NCI-H460 (cell line): ENCODE measurements at places on chromosomes 5 and 9. TPM values are rescaled to one million over a fixed set of nuclear protein-coding genes. Genes with fewer than 3 reads are reported as not detected.

Gene CER1
- not detected in 2 replicates for total RNA-seq

Gene CDO1
- total RNA-seq = 0.12 TPM in 1 of 2 replicates, not detected in the other

Gene DMRT3
- total RNA-seq = not detected in 2 replicates

Gene CCDC192
- not detected in 2 replicates for total RNA-seq

Gene SKIC3
- total RNA-seq = 91.2 and 105 TPM in 2 replicates

Gene DCAF12
- 27.3 and 28.7 TPM in 2 replicates for total RNA-seq

Gene TNC
- total RNA-seq = not detected in 2 replicates

Gene VCAN
- 0.06 and 0.12 TPM in 2 replicates for total RNA-seq

Gene PHF19
- 66.4 and 70.0 TPM in 2 replicates for total RNA-seq

Gene DEPDC1B
- 38.4 and 39.4 TPM in 2 replicates for total RNA-seq

Gene CLPTM1L
- 255 and 278 TPM in 2 replicates for total RNA-seq

Gene ARSB
- total RNA-seq = 17.8 and 20.0 TPM in 2 replicates

Gene TMEM174
- total RNA-seq = not detected in 2 replicates

Gene QRFP
- total RNA-seq = not detected in 2 replicates

Gene SLC6A18
- total RNA-seq = not detected in 2 replicates

Gene C9
- total RNA-seq = not detected in 2 replicates

Gene GOLGA2
- 47.4 and 65.4 TPM in 2 replicates for total RNA-seq

Gene PCDHGC3
- total RNA-seq = 5.9 and 7.0 TPM in 2 replicates

Gene SLC22A4
- total RNA-seq = 4.3 and 5.6 TPM in 2 replicates

Gene SV2C
- total RNA-seq = not detected in 2 replicates

Gene SPINK13
- 1.3 and 2.8 TPM in 2 replicates for total RNA-seq

Gene WDR38
- total RNA-seq = not detected in 2 replicates

Gene FRRS1L
- total RNA-seq = not detected in 2 replicates

Gene MEF2C
- total RNA-seq = 26.5 and 29.8 TPM in 2 replicates

Gene MAML1
- 13.0 and 13.1 TPM in 2 replicates for total RNA-seq

Gene PCDHB4
- total RNA-seq = not detected in 2 replicates

Gene GRIA1
- not detected in 2 replicates for total RNA-seq

Gene MARCOL
- 2.3 and 3.8 TPM in 2 replicates for total RNA-seq

Gene GLRA1
- not detected in 2 replicates for total RNA-seq

Gene ADAMTS12
- total RNA-seq = 0.92 and 1.6 TPM in 2 replicates

Gene NPDC1
- total RNA-seq = 30.3 and 35.5 TPM in 2 replicates

Gene LIFR
- 62.4 and 67.3 TPM in 2 replicates for total RNA-seq

Gene TMEFF1
- total RNA-seq = 0.42 and 1.5 TPM in 2 replicates

Gene TMC1
- not detected in 2 replicates for total RNA-seq

Gene TSSK1B
- total RNA-seq = not detected in 2 replicates

Gene SLC9A3
- total RNA-seq = 9.1 and 10.5 TPM in 2 replicates

Gene PCDHB15
- total RNA-seq = 0.12 and 0.20 TPM in 2 replicates
